ENCODE measurements at places on chromosomes 11 and 22.

DNA sequence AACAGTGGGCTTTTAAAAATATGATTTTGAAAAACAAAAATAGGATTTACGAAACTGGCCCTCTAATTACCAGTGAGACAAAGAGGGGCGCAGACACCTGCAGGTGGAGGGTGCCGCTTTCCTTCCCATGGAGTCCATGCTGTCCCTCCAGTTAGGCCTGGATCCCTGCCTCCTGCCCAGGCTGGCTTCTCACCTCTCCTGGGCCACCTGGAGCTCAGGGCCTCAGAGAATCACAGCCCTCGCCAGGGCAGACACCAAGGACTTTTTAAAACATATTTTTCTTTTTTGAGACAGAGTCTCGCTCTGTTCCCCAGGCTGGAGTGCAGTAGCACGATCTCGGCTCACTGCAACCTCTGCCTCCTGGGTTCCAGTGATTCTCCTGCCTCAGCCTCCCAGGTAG lies 1437.2 kb downstream of the TBC1D22A start:
- no peak for DNase-seq

DNA sequence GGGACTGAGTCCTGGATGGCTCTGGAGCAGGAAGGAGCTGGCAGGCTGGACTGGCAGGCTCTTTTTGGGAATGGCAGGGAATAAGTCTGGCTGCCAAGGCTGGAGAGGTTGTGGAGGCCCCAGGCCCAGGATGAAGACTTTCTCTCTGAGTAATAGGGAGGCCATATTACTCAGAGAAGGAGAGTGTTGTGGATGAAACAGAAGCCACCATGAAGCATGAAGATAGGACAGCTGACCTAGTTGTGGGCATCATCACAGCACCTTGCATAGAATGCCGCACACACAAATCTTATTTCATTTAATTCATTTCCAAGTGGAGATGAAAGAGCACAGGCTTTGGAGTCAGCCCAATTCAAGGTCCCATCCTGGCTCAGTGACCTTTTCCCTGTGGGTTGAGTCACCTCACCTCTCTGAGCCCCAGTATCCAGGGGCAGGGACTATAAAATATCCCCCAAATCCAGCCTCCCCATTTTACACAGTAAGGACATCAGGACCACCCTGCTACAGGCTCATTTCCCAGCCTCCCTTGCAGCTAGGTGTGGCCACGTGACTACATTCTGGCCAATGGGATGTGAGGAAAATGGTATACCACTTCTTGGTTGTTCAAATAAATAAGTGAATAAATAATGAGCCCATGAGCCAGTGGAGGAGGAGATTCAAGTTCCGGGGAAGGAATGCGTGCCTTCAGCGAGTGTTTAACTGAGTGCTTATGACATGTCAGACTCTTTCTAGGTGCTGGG lies 9.4 kb downstream of the CYTH4 start:
- no peak for DNase-seq

- no peak for DNase-seq
Measured at GRCh38 chr11:73872749-73873357, 3.8 kb downstream of the COA4 start.

- no peak for DNase-seq
Measured at GRCh38 chr22:31439808-31440207, 40.4 kb downstream of the DRG1 start.

DNA sequence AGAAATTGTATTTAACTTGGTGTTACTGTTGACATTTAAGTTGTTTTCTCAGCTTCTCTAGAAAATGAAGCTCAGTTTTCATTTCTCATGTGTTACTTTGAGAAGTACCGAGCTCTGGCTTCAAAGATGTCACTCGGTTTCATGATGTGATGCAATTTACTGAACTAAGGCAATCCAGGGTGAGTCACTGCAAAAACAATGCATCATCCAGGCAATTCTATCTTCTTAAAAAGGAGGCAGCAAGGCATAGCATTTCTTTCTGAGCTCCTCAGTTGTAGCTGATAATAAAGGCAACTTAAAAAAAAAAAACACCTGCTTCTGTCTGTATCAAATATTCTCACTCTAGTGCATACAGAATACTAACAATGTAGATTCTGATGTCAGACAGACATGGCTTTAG lies 91.1 kb upstream of the KCNA4 start:
- no peak for DNase-seq

- DNase-seq: no peak
Measured at GRCh38 chr22:46045459-46046298, 68.7 kb upstream of the WNT7B start.

- DNase-seq: no peak
Measured at GRCh38 chr11:94060401-94060800, 39.2 kb downstream of the HEPHL1 start.

GRCh38 chr11:14541192-14541947 lies 21.2 kb upstream of the PSMA1 start:
- no peak for DNase-seq

- DNase-seq: no peak
Measured at GRCh38 chr11:19437760-19438159, 197.0 kb upstream of the E2F8 start.

DNA sequence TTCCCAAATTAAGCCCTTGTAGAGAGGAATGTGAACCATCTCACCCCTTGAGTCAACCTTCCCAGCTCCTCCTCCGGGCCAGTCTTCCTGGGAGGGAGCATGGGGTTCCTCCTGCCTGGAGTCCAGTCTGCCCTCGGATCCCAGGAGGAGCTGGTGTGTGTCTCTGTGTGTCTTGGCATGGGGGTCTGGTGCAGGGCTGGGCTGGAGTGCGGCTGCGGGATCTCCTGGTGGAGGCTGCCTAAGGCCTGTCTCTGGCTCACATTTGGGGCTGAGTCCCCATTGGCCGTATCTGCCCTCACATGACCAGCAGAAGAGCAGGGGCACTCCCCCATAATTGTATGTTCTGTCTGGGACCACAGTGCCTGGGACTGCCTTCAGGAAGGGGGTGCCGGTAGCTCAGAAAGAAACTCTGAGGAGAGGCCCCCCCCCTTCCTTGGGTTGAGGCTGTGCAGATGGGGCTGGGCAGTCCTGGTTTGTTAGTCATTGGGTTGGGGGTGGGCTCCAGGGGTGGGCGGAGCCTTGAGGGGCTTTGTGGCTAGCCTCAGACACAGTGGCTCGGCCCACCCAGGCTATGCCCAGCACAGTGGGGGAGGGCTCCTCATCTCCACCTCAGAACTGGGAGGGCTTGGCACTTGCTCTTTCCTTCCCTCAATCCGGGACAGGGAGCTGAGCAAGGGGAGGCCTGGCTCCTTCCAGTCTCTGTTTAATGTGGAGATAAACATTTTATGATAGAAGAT lies 2.9 kb downstream of the C1QTNF5 start:
- DNase-seq: no peak

DNA sequence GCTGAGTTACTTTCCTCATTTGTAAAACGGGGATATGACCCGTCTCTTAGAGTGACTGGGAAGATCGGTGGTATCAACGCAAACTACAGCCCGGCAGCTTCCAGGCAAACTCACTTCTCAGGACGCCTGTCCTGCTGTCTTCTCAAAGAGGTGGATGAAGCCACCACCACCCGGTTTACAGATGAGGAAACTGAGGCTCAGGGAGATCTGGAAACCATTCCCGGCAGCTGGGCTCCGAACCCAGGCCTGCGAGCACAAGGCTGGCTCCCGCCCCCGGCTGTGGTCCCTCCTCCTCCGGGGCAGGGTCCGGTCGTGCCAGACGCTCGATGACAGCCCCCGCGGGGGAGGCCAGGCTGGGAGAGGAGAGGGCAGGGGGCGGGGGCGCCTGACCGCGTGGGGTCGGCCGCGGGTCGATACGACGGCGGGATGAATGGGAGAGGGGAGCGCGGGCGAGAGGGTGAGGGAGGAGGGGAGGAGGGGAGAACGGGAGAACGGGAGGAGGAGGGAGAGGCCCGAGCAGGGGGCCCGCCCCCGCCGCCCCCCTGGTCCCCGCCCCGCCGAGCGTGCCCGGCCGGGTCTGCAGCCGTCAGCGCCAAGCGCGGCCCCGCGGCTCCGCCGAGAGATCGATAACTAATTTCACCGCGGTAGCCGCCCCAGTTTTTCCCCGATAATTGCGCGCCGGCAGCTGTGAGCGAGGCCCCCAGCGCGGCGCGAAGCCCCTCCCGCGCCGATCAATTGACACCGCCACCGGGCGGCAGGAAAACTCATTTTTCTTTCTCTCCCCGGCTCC lies 14.0 kb downstream of the IGLL1 start:
- no peak for DNase-seq

DNA sequence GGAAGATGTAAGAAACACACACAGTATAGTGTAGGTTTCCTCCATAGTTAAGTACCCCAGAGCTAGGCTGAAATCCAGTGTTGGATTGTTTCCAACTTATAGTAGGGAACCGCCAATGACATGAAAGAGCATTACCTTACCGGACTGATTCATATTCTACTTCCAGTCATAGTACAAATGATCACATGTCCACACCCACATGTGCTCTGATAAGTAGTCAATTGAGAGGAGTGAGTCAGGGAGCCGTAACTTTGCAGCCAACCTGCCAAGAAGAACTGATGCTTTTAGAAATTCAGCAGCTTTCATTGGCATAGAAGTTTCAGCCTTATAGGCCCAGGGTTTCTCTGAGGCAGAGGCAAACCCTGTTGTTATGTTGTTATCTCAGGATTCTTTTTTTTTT lies 240.6 kb downstream of the ETS1 start:
- DNase-seq: no peak

GRCh38 chr22:46390652-46391301 lies 55.3 kb downstream of the TRMU start:
- no peak for DNase-seq

DNA sequence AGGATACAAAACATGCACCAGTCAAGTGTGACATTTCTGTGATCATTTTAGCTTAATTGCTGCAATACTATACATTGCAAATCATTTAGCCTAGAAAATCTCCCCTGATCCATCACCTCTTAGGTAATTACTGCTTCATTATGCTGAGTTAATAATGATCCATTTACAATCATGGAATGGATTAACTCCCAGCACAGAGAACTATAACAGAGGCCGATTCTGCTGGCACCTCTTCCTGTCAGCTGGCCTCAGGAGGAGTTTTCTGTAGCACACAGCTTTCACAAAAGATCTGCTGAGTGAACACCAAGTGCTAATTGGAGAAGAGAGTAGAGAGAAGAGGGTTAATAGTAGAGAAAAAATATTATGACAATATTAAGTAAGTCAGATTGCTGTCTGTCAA lies 591.8 kb upstream of the KIRREL3 start:
- no peak for DNase-seq

DNA sequence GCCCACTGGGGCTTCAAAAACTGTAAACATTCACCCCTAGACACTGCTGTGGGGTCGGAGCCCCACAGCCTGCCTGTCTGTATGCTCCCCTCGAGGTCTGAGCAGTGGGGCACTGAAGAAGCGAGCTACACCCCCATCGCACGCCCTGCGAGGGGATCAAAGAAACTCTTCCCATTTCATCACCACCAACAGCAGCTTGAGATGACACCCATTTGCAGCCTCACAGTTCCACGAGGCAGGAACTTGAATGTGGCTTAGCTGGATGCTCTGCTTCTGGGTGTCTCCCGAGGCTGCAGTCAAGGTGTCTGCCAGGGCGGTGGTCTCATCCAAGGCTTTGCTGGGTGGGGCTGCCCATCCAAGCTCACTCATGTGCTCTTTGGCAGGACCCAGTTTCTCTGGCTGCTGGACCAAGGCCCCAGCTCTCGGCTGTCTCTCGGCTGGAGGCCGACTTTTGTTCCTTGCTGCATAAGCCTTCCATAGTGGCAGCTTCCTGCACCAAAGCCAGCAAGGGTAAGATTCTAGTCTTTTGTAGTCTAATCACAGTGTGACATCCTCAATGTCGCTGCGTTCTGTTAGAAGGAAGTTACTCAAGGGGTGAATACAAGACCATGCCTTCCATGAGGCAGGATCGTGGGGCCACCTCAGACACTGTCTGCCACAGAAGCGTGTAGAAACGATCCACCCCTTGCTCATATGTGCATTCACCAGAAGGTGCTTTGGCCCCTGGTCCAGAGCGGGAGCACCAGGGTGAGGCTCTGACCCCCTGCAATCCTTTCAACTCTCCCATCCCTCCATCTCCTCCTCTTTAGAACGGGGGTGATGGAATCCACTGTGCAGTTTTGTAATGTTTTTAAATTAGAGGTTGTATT lies 46.2 kb upstream of the SEPTIN5 start:
- DNase-seq: no peak

- DNase-seq: no peak
Measured at GRCh38 chr11:44572884-44573283, 7.4 kb downstream of the CD82 start.

DNA sequence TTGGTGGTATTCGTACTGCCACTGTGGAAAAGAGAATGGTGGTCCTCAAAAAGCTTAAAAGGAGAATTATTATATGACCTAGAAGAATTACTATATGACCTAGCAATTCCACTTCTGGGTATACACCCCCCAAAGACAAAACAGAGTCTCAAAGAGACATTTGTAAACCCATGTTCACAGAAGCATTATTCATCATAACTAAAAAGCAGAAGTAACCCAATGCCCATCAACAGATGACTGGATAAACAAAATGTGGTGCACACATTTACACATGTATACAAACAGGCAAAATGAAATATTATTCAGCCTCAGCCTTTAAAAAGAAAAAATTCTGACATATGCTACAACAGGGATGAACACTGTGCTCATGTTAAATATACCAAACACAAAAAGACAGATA lies 89.4 kb downstream of the ARHGAP32 start:
- no peak for DNase-seq

DNA sequence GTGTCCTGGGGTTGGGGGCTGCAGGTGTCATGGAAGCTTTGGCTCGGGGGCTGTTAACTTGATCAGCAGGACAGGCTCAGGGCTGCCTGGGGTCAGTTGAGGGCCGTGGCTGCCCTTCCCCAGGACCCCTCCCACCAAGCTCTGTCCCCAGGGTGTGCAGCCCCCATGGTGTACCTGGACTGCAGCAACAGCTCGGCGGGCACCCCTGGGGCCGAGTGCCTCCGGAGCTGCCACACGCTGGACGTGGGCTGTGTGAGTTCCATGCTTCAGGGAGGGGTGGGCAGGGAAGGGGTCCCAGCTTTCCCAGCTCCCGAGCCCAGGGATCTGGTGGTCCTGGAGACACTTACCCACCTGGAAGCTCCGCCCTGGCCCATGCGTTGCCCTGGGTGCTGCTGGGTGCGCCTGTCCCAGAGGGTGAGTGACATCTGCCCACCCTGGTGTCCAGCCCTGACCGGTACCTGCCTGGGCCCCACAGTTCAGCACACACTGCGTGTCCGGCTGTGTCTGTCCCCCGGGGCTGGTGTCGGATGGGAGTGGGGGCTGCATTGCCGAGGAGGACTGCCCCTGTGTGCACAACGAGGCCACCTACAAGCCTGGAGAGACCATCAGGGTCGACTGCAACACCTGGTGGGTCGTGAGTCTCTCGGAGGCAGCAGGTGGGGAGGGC lies 11.3 kb downstream of the MUC5B start:
- no peak for DNase-seq

- no peak for DNase-seq
Measured at GRCh38 chr11:86941871-86942599, 13.2 kb downstream of the FZD4 start.

- no peak for DNase-seq
Measured at GRCh38 chr11:78419327-78419726, 1.7 kb upstream of the GAB2 start.
